Parietal lobe (tissue), 2 donors: ENCODE measurements at places on chromosomes 13 and 19. TPM values are rescaled to one million over a fixed set of nuclear protein-coding genes. Genes with fewer than 3 reads are reported as not detected.

The SIGLEC7 gene
- not detected for total RNA-seq

The MOB3A gene
- 15.0 TPM for total RNA-seq

The FGF21 gene
- not detected for total RNA-seq

The ATP1A3 gene
- 217 TPM for total RNA-seq

The TMEM150B gene
- total RNA-seq = not detected

The PCSK4 gene
- total RNA-seq = 3.8 TPM

The CEACAM3 gene
- not detected for total RNA-seq

The KCNK6 gene
- 0.31 TPM for total RNA-seq
